ENCODE measurements at places on chromosomes 6 and 20.

- no peak for DNase-seq
Observed at GRCh38 chr6:116672306-116672705, 3.7 kb upstream of the ZUP1 start.

DNA sequence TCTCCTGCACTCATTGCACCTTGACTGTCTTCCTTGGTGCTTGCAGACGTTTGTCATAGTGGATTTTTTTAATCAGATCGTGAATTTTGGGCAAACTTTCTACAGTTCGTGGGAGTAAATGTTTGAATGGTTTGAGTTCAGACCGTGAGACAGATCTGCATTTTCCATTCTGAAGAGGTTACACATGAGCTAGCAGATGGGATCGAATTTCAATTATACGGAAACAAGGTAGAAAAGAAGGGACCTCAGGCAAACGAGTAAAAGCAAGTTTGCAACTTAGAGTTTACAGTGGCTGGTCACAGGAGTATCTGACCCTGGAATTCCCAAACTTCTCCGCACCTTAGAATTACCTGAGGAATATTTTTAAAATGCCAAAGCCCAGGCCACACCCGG is 17.2 kb upstream of the NCR2 start:
- no peak for DNase-seq

DNA sequence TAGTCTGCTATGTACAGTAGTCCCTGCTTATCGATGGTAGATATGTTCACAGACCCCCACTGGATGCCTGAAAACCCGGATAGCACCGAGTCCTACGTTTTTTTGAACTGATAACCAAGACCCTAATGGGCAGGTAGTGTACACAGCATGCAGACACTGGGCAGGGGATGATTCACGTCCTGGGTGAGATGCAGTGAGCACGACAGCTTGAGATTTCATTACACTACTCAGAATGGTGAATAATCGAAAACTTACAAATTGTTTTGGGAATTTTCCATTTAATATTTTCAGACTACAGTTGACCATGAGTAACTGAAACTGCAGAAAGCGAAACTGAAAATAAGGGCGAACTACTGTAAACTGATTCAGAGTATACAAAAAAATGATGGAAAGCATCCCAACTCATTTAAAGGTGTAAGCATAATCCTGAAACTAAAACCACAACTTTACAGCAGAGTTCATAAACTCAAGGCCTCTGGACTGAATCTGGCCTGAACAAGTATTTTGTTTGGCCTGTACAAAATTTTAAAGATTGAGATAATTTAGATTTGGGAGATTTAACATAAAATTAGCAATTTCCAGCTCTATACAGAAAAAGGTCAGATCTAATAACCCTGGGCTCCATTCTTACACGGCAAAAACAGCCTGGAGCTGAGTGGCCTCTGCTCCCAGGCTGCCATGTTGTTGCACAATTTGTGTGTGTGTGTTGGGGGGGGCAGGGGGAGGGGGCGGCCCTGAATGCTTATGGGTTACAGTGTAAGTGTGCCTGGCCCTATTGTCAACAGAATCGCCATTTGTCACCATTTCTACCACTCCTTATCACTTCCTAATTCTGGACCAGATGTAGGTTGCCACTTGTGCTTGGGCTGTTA is 34.9 kb downstream of the RNF24 start:
- peak; percentile 58 for DNase-seq

DNA sequence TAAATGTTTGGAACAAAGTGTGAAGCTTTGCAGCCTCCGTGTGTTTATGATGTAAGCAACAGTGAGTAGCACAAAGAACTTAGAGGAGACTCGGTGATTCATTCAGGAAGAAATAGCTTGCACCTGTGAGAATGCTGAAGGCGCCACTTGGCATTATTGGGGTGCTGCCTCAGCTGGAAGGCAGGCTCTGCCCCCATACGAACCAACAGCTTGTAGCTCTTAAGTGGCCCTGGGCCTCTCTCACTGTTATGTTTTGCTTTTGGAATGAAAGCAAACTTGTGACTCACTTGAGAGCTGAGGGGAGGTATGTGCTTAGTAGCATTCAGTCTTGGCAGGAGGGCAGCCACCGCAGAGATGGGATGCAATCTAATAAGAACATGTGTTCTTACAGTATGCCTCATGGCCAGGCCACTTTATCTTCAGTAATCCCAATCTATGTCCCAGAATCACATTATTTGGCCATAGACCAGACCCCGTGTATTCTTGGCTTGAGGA is 310.7 kb downstream of the EYA4 start:
- no peak for DNase-seq

DNA sequence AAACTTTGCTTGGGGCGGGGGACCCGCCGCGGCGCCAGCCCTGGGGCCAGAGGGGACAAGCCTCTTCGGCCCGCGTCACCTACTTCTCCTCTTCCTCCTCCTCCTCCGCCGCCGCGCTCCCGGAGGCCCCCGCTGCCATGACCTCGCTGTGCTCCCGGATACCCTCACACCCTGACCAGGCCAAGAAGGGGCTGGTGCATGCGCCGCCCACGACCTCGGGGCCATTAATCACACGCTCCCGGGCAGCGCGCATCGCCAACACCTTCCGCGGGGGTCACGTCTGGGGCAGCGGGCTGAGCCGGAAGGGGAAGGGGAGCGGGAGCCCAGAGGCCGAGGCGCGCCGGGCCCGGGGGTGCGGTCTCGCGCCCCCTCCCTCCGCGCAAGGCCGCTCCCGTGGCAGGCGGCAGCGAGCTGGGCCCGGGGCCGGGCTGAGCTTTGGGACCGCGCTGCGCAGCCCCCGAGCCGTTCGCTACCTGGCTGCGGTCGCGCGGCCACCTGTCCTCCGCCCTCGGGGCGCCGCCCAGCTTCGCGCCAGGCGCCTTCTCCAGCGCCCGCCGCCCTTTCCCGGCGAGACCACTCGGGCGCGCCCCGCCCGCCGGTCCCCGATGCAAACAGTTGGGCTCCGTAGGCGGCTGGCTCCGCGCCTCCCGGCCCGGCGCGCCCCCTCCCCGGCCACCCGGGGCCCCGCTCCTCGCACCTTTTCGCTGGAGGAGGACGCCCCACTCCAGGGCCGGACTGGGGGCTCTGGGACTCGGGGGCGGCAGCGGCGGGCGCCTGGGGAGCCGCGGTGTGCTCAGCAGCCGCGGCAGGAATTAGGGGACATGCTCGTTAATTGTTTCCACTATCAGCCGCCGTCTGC is 575 bp upstream of the CNR1 start:
- peak; percentile 26 for DNase-seq

- no peak for DNase-seq
Observed at GRCh38 chr6:122717350-122717749, 62.2 kb upstream of the FABP7 start.

- peak; percentile 83 for DNase-seq
Observed at GRCh38 chr20:63957004-63957689, 931 bp upstream of the UCKL1 start.

DNA sequence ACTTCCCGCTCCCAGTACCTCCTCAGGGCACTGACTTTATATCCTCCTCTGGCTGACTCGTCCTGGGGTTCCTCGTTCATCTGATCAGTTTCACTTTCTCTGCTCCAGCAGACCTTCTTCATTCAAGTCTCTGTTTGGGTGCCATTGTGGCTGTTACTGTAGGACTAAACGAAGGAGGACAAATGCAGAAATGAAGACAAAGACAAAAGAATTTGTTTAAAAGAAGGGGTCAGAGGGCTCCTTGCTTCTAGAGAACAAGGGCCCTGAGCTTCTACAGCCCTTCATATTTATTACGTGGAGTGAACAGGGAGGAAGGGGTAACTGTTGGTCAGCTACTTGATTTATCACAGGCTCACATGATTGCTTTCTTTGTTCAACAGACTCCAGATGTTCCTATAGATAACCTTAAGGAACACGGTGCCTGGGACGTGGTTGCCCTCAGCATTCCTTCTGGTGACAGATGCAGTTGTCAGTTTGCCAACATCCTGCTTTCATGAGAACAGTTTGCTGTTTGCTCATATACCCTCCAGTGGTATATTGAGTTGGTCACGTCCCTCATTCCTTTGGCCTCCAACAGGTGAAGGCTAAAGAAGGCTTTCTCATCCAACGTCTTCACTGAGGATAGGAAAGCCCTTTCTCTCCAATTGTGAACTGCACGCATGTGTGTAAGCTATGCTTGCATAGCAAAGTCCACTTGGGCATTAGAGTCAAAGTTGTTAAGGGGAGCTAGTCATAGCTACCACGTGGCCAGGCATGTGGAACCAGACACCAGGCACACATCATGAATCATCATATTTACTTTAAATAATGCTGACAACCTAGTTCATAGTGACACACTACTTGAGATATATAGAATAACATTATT is 69.1 kb upstream of the BTN3A2 start:
- DNase-seq: no peak

- DNase-seq: no peak
Observed at GRCh38 chr6:84500726-84501125, 263.7 kb downstream of the TBX18 start.

DNA sequence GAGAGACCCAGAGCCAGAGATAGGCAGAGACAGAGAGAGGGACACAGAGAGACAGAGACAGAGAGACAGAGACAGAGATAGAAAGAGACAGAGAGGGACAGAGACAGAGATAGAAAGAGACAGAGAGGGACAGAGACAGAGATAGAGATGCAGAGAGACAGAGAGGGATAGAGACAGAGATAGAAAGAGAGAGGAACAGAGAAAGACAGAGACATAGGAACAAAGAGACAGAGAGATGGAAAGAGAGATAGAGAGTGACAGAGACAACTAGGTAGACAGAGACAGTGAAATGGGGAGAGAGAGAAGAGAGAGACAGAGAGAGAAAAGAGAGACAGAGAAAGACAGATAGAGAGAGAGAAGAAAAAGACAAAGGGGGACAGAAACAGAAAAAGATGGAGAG is 165.4 kb upstream of the FOXQ1 start:
- no peak for DNase-seq

GRCh38 chr20:49825521-49826033 is 12.9 kb downstream of the SLC9A8 start:
- DNase-seq: no peak
